ENCODE measurements at places on chromosomes 6 and 20. TPM values are rescaled to one million over a fixed set of nuclear protein-coding genes. Genes with fewer than 3 reads are reported as not detected.

- H3K27me3 ChIP-seq: peaks cover 35% of the 10 kb centered on the region
- peaks cover 19% of the 10 kb centered on the region for H3K36me3 ChIP-seq
- H3K4me3 ChIP-seq: peak overlapping the region; percentile 94
- no peak for DNase-seq
- H3K4me1 ChIP-seq: peaks cover 26% of the 10 kb centered on the region
- peak overlapping the region; percentile 97 for H3K27ac ChIP-seq
These were observed 797 bp upstream of the ZNF133 start for GRCh38 chr20:18287546-18287914.

DNA sequence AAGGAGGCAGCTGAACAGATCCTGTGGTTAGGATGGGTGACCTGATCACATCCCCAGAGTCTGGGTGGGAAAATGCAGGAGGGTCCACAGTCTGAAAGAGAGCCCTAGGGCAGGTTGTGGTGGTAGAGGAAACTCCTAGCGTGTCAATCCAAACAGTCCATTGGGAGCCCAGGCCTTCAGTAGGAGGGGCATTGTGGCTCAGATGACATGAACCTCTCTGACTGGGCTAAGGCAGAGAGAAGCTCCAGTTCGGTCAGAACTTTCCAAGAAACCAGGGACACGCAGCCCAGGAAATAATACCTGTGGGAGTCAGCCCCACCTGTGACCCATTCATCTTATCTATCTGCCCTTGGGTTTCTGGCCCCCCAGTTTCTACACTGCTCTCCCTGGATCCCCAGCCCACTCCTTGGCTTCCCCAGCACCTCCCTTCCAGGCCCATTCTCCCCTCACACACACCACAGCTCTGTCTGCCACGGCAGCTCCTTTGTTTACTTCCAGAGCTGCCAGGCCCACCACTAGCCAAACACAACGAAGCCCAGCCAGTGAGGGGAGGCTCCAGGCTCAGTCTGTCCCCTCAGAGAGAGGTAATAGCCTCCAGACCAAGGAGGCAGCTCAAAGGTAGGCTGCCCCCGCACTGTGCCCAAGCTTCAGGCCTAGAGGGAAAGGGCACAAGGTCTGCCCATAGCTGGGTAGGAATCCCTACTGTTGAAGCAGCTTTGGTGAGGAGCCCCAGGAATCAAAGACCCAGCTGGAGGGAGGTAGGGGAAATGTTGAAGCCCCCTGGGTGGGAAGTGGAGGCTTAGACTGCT, 6.2 kb downstream of the GDF5 start:
- no peak for DNase-seq
- no peaks in the 10 kb centered on the region for H3K27me3 ChIP-seq
- H3K4me1 ChIP-seq: no peaks in the 10 kb centered on the region

GRCh38 chr6:143755301-143755744, 77.6 kb downstream of the PHACTR2 start:
- DNase-seq: no peak
- H3K4me1 ChIP-seq: peaks cover 12% of the 10 kb centered on the region
- H3K27me3 ChIP-seq: no peaks in the 10 kb centered on the region
- H3K27ac ChIP-seq: no peak overlapping the region
- no peak overlapping the region for H3K4me3 ChIP-seq

- no peak overlapping the region for H3K27ac ChIP-seq
- peaks cover 13% of the 10 kb centered on the region for H3K4me1 ChIP-seq
- H3K4me3 ChIP-seq: no peak overlapping the region
- peak; percentile 63 for DNase-seq
- peaks cover 6% of the 10 kb centered on the region for H3K36me3 ChIP-seq
These were observed 126.0 kb downstream of the RNASET2 start for GRCh38 chr6:166830185-166830890.

DNA sequence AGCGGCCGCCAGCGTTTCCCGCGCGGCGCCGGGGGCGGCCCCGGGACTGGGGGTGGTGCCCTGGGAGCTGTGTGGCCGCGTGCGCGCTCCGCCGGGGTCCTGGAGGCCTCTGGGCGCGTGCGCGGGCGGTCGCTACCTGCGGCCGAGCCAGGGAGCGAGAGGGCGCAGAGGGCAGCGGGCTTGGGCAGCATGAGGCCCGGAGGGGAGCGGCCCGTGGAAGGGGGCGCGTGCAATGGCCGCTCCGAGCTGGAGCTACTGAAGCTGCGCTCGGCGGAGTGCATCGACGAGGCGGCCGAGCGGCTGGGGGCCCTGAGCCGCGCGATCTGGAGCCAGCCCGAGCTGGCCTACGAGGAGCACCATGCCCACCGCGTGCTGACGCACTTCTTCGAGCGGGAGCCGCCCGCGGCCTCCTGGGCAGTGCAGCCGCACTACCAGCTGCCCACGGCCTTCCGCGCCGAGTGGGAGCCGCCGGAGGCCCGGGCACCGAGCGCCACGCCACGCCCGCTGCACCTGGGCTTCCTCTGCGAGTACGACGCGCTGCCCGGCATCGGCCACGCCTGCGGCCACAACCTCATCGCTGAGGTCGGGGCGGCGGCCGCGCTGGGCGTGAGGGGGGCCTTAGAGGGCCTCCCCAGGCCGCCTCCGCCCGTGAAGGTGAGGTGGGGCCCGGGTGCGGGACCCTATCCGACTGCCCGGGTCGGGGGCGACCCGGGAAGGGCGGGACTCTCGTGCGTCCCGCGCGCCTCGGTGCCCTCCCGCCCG, at the start of gene PM20D2:
TSS of gene PM20D2 (plus strand) at position 100 of the 762 bp plus-strand sequence. CDS start at position 190, 90 bp downstream.
- peak within 1 kb of the TSS; percentile 100 for H3K4me3 ChIP-seq
- peaks cover 7% of the 10 kb centered on the region for H3K36me3 ChIP-seq
- H3K27me3 ChIP-seq: no peaks in the 10 kb centered on the region
- H3K27ac ChIP-seq: peak within 1 kb of the TSS; percentile 99

- H3K27ac ChIP-seq: no peak overlapping the region
- peaks cover 6% of the 10 kb centered on the region for H3K4me1 ChIP-seq
- DNase-seq: no peak
- H3K27me3 ChIP-seq: no peaks in the 10 kb centered on the region
These were observed 114.7 kb downstream of the PLCB1 start for GRCh38 chr20:8246716-8247115.

- no peaks in the 10 kb centered on the region for H3K36me3 ChIP-seq
- no peak overlapping the region for H3K4me3 ChIP-seq
- no peak overlapping the region for H3K27ac ChIP-seq
- DNase-seq: no peak
- H3K4me1 ChIP-seq: no peaks in the 10 kb centered on the region
- H3K27me3 ChIP-seq: no peaks in the 10 kb centered on the region
These were observed 122.1 kb upstream of the SLC24A3 start for GRCh38 chr20:19090332-19090731.

GRCh38 chr6:73983367-73983766, 287.4 kb downstream of the CD109 start:
- H3K36me3 ChIP-seq: no peaks in the 10 kb centered on the region
- no peak overlapping the region for H3K4me3 ChIP-seq
- H3K4me1 ChIP-seq: no peaks in the 10 kb centered on the region
- no peaks in the 10 kb centered on the region for H3K27me3 ChIP-seq
- H3K27ac ChIP-seq: no peak overlapping the region

GRCh38 chr6:4973982-4974745, 29.7 kb downstream of the RPP40 start:
- peaks cover 5% of the 10 kb centered on the region for H3K36me3 ChIP-seq
- H3K4me3 ChIP-seq: no peak overlapping the region
- H3K27ac ChIP-seq: no peak overlapping the region
- H3K4me1 ChIP-seq: no peaks in the 10 kb centered on the region

DNA sequence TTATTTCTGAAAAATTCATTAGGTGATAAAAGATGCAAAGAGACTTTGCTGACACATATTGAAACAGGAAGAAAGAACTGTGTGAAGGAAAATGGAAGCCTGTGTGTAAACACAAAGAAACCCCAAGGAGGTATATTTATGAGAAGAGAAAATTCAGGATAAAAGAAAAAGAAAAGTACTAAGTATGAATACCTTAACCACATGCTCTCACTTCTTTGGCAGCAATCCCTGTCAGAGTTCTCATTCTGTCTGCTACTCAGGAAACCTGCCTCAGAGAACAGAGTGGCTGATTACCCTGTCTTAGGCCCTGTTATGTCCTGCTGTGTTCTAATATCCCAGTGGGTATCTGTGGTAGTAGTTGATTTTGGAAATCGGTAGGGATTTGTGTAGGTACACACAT, 457.9 kb downstream of the TBC1D32 start:
- no peak for DNase-seq
- H3K4me1 ChIP-seq: no peaks in the 10 kb centered on the region
- H3K27me3 ChIP-seq: no peaks in the 10 kb centered on the region
- no peaks in the 10 kb centered on the region for H3K36me3 ChIP-seq

GRCh38 chr20:10854976-10855375, 181.2 kb upstream of the JAG1 start:
- no peak overlapping the region for H3K27ac ChIP-seq
- H3K4me3 ChIP-seq: no peak overlapping the region
- H3K36me3 ChIP-seq: no peaks in the 10 kb centered on the region
- DNase-seq: no peak
- H3K27me3 ChIP-seq: no peaks in the 10 kb centered on the region

DNA sequence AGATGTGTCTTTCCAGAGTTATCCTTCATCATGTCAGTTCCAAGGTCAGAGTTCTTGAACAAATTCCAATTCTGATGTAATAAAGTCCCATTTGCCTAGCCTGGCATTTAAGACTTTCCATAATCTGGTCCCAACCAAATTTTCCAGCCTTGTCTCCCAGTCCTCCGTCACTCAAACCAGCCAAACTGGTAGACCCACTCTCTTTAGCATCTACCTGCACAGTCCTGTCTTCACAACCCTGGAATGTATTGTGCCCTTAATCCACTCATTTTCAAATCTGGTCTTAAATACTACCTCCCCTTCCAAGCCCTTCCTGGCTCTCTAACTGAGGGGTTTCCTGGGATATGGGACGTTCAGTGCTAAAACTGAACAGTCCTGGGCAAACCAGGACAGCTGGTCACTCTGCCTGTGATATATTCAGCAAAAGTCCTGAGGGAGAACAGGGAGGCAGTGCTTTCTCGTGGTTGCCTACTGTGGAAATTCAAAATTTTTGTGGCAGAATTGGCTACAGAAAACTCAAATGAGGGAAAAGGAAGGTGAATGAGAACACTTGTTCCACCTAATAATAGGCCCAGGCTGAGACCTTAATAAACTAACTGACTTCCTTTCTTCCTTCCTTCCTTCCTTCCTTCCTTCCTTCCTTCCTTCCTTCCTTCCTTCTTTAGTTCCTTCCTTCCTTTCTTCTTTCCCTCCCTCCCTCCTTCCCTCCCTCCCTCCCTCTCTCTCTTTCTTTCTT, 10.8 kb upstream of the AKAP7 start:
- no peaks in the 10 kb centered on the region for H3K4me1 ChIP-seq
- no peak for DNase-seq
- H3K27ac ChIP-seq: no peak overlapping the region
- H3K36me3 ChIP-seq: no peaks in the 10 kb centered on the region
- H3K4me3 ChIP-seq: no peak overlapping the region

- no peaks in the 10 kb centered on the region for H3K36me3 ChIP-seq
- no peaks in the 10 kb centered on the region for H3K27me3 ChIP-seq
- peak overlapping the region; percentile 69 for H3K27ac ChIP-seq
- peaks cover 21% of the 10 kb centered on the region for H3K4me1 ChIP-seq
- no peak for DNase-seq
These were observed 198.9 kb downstream of the MTFR2 start for GRCh38 chr6:136051140-136051775.

DNA sequence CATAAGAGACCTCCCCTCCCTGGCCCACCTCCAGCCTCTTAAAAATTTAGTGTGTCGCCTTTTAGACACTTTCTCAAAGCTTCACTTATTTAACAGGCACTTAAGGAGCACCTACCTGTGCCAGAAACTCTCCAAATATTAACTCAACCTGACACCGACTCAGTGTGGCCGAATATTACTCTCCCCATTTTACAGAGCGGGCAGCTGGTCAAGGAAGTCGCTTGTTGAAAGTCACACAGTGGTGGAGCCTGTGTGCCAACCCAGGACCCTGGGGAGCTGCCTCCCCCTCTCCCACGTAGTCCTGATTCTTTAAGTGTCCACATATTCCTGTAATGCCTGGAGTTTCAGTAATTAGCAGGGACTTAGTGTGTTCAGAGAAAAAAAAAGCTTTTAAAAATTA, 1.0 kb upstream of the PMEPA1 start:
- peak overlapping the region; percentile 87 for H3K4me3 ChIP-seq
- peaks cover 3% of the 10 kb centered on the region for H3K36me3 ChIP-seq
- H3K27me3 ChIP-seq: peaks cover 18% of the 10 kb centered on the region
- peak overlapping the region; percentile 61 for H3K27ac ChIP-seq

GRCh38 chr6:169083508-169083874, 170.2 kb downstream of the THBS2 start:
- H3K36me3 ChIP-seq: no peaks in the 10 kb centered on the region
- no peaks in the 10 kb centered on the region for H3K27me3 ChIP-seq

GRCh38 chr6:21348504-21349195, 244.9 kb upstream of the SOX4 start:
- H3K27me3 ChIP-seq: peaks cover 7% of the 10 kb centered on the region
- H3K27ac ChIP-seq: no peak overlapping the region
- H3K4me1 ChIP-seq: no peaks in the 10 kb centered on the region
- no peak overlapping the region for H3K4me3 ChIP-seq
- no peaks in the 10 kb centered on the region for H3K36me3 ChIP-seq
- no peak for DNase-seq

- H3K36me3 ChIP-seq: peaks cover 19% of the 10 kb centered on the region
- no peak overlapping the region for H3K4me3 ChIP-seq
- peaks cover 34% of the 10 kb centered on the region for H3K4me1 ChIP-seq
These were observed 1.1 kb downstream of the ABRACL start for GRCh38 chr6:139029470-139030227.

- no peak overlapping the region for H3K27ac ChIP-seq
- no peak for DNase-seq
- H3K27me3 ChIP-seq: peaks cover 70% of the 10 kb centered on the region
- H3K4me1 ChIP-seq: peaks cover 6% of the 10 kb centered on the region
These were observed 3.3 kb downstream of the ARHGAP40 start for GRCh38 chr20:38604873-38605303.

- no peak overlapping the region for H3K27ac ChIP-seq
- peaks cover 64% of the 10 kb centered on the region for H3K4me1 ChIP-seq
- H3K4me3 ChIP-seq: no peak overlapping the region
- H3K27me3 ChIP-seq: peaks cover 93% of the 10 kb centered on the region
- no peak for DNase-seq
These were observed 5.4 kb upstream of the POU3F2 start for GRCh38 chr6:98828941-98829411.

DNA sequence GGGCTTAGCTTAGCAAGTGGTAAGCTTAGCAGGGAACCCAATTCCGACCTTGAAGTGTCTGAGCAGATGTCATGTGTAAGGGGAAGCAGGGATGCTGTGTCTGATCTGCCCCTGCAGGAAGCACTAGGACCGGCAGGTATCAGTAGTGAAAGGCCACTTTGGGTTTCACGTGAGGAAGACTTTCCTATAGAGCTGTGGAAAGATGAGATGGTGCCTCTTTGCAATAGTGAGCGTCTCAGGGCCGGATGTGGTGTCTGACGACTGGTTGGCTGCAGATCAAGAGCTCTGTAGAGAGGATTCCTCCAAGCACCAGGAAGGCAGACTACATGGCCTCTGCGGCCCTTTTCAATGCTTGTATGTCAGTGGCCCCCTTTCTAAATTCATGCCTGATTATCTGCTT, 98.3 kb downstream of the TIAM2 start:
- peak; percentile 27 for DNase-seq
- peaks cover 9% of the 10 kb centered on the region for H3K36me3 ChIP-seq
- H3K27me3 ChIP-seq: peaks cover 29% of the 10 kb centered on the region
- H3K27ac ChIP-seq: no peak overlapping the region
- no peak overlapping the region for H3K4me3 ChIP-seq

- H3K27ac ChIP-seq: no peak overlapping the region
- DNase-seq: no peak
- no peak overlapping the region for H3K4me3 ChIP-seq
- peaks cover 6% of the 10 kb centered on the region for H3K27me3 ChIP-seq
These were observed 102.1 kb upstream of the NXT1 start for GRCh38 chr20:23248461-23248882.

The JPH2 gene
- total RNA-seq: 0.29 TPM

The ZNF337 gene
- 20.2 TPM for total RNA-seq

The LAMP5 gene
- total RNA-seq: not detected

The TNNC2 gene
- total RNA-seq: 0.49 TPM

The KHDC1 gene
- 3.7 TPM for total RNA-seq

The RAET1G gene
- total RNA-seq: not detected

Measured in activated T-cell treated with anti-CD3 and anti-CD28 coated beads, Interleukin-2, amount 50 U/mL, for 72 hours (primary cell).